ENCODE measurements at places on chromosomes 11 and 22.
A peak's percentile ranks its signal among the peaks of the same experiment; 100 is the strongest.

GRCh38 chr11:95346265-95346664, 115.3 kb upstream of the SESN3 start:
- DNase-seq = no peak

DNA sequence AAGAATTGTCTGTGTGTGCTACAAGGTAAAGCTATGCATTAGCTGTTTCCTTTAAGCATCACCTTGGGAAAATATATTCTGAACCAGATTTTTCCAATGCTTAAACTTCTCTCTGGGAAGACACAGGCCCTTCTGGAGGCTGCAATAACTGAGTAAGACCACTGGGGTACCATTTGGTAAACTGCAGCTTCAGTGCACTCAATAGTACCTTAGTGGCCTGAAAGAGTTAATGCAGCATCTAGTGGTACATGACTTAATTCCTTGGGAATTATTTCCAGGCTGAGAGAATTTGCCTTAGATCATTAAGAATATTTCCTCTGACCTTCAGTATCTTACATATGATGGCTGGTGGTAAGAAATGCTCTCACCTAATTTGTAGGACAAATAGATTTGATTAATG, 727.4 kb downstream of the DLG2 start:
- DNase-seq = no peak

DNA sequence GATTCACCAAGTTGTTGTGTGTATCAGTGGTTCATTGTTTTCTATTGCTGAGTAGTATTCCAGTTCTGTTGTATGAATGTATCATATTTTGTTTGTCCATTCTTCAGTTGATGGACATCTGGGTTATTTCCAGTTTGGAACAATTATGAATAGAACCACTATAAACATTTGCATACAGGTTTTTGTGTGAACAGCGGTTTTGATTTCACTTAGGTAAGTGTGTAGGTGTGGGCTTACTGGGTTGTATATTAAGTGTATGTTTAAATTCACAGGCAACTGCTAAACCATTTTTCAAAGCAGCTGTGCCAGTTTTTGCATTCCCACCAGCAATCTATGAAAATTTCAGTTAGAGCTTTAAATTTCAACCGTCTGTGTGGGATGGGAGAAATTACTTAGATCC, 217.8 kb downstream of the NELL1 start:
- no peak for DNase-seq

DNA sequence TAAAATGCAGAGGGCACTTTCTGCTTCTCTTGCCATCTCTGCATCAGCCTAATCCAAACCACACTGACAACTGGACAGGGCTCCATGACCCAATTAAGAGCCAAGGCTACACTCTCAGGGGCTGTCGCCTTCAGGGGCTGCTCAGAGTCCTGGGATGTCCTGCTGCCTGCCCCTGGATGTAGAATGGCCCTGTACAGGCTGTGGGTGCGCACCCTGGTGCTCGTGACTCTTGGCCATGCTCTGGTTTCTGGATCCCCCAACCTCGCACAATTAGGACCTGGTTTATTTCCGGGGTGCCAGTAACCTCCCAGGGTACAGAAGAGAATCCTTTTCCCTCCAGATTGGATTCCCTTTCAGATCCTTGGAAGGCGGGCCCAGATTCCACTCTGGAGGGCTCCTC, 11.3 kb downstream of the IFT27 start:
- DNase-seq = no peak

DNA sequence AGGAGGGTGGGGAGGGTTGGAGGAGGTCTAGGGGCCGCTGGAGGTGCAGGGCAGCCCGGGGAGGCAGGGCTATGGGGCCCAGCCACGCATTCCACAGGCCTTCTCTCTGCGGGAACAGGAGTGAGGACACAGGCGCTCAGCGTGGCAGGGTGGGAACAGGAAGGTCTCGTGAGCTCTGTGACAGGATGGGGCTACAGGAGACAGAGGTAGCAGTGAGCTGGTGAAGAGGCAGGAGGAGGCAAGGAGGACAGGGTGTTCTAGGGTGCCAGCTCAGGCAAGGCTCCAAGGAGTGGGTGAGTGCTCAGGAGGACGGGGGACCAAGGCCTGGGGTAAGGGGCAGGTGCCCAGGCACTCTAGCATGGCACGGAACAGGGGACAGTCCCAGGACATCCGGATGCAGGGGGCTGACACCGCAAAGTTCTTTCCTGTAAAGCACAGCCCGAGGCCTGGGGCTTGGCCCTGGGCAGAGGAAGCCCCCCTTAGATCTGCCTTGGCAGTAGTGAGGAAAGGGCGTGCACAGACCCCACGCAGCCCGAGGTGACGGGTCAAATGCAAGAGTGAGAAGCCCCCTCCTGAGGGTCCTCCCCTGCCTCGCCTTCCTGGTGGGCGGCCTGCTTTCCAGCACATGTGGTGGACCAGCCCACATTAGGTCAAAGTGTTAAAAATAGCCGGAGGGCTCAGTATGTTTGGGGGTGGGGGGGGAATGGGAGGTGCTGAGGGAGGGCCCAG, 4.7 kb upstream of the NEAT1 start:
- peak; percentile 57 for DNase-seq

GRCh38 chr11:130054966-130055365, 14.7 kb upstream of the APLP2 start:
- DNase-seq = no peak

- no peak for DNase-seq
These were observed 72.9 kb upstream of the SEPTIN5 start for GRCh38 chr22:19641254-19641982.

- no peak for DNase-seq
These were observed 48.5 kb downstream of the MICAL2 start for GRCh38 chr11:12158909-12159308.

DNA sequence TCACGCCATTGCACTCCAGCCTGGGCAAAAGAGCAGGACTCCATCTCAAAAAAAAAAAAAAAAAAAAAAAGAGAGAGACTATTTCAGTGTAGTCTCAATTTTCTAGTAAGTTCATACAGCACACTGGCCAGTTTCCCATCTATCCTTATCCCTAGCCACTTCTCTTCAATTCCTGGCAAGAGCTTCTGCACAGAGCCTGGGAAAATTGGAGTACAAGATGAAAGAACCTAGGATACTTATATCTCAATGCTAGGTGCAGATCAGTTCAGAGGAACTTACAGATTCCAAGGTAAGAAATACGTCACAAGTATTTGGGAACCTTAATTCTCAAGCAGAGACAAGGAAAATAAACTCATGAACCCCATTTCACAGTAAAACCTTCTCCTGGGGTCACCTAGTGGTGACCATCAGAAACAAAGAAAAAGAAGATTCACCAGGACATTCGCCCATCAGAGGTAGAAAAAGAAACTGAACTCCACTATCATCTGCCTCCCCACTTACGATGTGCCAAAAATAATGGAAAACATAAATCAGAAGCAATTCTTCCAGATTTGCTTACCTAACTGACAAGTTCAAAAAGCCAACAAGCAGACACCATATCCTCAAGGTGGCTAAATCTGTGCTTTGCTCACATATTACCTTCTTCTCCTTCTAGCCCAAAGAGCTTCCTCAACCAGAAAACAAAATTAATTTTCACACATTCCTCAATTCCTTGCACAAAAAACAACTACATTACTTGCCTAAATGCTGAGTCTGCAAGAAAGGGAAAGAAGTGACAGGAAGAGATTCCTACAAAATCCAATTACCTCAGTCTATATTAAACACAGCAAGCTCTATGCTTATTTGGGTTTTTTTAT, 4.9 kb downstream of the DENND5A start:
- DNase-seq = no peak

GRCh38 chr22:33577862-33578411, 342.3 kb downstream of the LARGE1 start:
- no peak for DNase-seq

- DNase-seq = no peak
These were observed 1.2 kb downstream of the FOLR3 start for GRCh38 chr11:72136684-72137262.

DNA sequence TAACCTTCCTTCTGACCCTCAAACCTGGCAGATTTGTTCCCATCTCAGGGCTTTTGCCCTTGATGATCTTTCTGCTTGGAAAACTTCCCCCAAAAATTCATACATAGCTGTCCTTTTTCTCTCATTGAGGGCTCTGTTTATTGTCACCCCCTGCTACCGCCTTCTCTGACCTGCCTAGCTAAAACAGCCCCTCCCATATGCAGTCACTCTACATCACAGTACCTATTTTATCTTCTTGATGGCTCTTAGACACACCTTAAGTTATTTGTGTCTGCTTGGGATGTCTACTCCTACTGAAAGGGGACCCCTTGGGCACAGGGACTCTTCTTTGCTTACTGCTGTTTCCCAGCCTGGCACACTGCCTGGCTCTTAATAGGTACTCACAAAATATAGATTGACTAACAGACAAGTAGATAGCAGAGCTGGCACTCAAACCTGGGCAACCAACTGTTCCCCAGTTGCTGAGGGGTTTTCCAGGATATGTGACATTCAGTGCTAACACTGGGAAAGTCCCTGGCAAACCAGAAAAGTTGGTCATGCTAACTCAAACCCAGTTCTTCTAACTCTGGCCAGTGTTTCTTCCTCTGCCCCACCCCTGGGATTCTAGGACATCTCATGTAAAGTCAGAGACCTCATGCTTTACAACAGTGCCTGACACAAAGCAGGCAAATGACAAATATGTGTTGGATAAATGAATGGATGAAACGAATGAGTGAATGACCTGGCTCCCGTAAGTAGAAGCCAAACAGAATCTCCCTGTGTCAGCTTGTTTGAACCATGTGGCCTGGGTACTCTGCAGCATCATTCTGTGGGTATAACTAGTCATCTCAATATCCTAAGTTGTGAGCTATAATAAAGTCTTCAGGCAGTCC, 19.8 kb upstream of the FJX1 start:
- no peak for DNase-seq
